ENCODE measurements at places on chromosomes 13 and 19.

- DNase-seq = no peak
Observed at GRCh38 chr13:61779456-61779855, 363.8 kb upstream of the PCDH20 start.

GRCh38 chr13:30847650-30848307, 58.3 kb upstream of the MEDAG start:
- DNase-seq = no peak

- DNase-seq = no peak
Observed at GRCh38 chr13:52366291-52366690, 39.7 kb downstream of the THSD1 start.

DNA sequence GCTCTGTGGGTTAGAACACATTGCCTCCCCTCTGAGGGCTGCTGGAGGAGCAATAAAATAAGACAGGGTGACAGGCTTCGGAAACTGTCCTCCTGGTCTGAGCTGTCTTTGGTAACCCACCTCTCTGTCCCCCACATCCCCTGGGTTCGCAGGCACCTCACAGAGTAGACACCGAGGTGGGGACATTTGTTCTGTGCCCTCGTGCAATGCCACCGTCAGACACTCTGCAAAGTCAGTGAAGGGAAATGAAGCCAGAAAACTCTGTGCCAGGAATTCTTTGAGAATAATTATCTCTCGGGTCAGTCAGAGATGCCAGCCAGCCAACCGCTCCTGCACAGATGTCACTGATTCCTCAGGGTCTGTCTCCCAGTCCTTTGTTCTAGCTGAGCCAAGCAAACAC, 493.6 kb downstream of the FOXO1 start:
- no peak for DNase-seq

DNA sequence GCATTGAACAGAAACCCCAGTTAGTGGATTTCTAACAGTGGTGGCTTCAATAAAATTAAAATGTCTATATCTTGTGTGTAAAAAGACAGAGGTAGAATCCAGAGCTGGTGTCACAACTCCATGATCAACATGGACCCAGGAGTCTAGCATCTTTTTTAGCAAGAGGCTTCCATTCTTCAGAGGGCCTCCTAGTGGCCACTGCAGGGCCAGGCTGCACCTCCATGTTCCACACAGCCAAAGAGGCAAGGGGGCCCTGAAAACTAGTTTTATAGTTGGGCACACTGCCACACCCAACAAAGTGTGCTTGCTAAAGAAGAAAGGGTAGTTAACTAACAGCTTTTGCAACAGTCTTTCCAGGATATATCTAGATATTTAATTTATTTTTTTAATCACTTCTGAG, 12.9 kb downstream of the N4BP2L1 start:
- DNase-seq = peak; percentile 20

DNA sequence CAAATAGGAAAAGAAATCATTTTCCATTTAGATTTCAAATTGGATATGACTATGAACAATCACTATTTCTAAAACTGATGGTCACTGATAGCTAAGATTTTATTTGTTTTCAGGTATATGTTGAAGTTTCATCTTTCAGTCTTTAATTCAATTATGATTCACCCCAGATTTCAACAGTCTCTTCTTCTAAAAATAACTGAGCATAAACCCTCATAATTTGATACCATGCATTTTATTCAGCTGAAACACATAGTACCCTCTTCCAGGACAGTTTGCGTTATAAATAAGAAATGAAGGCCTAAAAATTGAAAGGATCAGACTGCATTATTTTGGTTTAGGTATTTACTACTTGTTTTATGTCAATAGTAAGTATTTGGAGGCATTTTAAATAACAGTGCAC, 428.5 kb upstream of the NBEA start:
- no peak for DNase-seq

DNA sequence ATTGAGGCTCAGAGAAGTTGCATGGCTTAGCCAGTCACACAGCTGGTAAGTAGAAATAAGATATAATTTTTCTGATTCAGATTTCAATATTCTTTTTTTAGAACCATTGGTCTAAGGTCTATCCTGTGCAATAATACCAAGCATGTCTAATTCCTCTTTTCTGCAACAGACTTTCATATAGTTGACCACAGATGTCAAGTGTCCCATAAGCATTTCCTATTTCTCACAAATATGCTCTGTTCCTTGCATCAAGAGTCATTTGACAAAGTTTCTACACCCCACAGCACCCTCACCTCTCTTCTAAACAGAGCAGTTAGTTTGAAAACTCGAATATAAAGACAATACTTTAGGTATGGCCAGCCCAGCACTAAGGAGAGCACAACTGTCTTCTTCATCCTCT, 26.8 kb upstream of the SACS start:
- DNase-seq = no peak

DNA sequence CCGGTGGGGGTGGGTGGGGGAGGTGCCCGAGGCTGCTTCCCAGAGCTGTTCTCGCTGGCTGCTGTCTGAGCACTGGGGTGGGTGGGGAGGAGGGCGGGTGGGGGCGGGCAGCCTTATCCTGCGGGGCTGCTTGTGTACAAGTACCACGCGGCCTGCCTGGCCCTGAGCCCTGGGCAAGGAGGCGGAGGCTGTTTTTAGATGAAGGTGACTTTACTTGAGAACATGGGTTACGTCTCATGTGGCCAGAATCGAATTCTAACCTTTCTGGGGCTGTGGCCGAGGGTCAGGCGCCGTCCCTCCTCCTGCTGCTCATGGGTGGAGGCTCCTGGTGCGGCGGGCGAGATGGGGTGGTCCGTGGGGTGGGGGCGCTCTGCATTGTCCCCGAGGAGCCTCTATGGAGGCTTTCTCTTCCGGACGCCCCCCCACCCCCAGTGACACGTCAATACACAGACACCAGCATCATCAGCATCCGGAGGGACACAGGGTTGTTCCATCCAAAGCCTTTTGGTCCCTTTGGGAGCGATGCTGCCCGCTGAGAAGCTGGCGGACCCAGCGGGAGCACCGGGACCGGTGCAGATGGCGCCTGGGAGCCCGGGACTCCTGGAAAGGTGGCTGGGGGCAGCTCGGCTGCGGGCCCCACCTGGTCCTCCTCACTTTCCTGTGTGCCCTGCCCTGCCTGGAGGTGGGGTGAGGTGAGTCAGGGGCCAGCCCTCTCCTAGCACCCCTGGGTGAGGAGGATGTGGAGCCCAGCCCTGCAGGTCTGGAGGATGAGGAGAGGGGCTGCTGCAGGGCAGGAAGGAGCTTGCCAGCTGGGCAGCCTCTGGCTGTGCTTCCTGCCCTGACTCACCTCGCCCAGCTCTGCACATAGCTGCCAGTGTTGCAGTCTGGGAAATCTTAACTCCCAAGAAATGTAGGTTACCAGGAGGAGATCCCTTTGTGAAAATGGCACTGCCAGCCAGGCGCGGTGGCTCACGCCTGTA, 3.4 kb downstream of the BSG start:
- DNase-seq = peak; percentile 75

- DNase-seq = no peak
Observed at GRCh38 chr19:58123354-58123753, 25.3 kb upstream of the ZSCAN18 start.

DNA sequence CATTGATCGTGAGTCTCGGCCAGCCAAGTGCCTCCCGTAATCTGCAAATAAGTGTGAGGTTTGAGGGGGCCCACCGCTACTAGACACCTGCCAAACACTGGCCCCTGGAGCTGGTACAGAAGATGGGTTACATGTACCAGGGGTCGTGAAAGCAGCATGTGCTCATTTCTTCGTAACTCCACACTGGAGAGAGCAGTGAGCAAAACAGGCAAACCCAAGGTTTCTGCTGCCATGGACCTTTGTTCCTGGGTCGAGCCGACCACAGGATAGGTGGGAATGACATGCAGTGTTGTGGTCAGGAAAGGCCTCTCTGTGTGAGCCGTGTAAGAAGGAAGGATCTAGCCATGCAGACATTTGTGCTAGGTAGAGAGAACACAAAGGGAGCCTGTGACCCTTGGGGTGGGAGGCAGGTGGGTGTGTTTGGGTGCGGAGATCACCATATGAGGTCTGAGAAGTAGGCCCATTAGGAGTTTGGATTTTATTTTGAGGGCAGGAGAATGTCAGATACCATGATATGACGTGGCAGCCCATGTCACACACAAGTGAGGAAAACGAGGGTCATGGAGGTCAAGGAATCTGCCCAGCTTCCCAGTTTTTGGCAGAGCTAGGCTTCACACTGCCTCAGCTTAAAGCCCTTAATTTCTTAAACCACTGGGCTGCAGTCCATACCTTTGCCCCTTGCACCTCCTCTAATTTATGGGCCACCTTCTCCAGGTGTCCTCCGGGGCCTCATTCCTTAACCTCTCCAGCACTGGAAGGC, 919 bp downstream of the GTF3A start:
- DNase-seq = peak; percentile 4

DNA sequence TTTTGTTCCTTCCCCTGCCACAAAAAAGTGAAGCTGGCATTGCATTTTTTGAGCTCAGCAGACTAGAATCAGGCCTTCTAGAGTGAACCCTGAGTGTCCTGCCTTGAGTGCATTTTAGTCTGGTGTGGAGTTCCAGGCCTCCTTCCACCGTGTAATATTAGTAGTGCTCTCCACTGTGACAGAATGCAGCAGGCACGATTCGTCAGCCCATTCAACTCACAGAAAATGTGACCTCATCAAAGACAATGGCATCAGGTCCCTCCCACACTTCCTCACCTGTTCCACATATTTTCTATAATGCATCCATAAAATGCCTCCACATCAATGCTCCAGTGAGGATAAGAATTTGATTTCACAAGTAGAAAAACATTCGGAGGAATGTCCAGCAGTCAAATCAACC, 227.6 kb downstream of the FGF9 start:
- DNase-seq = no peak

All from PC-3 (cell line).